ENCODE measurements at places on chromosomes 12 and 14. TPM values are rescaled to one million over a fixed set of nuclear protein-coding genes. Genes with fewer than 3 reads are reported as not detected.

Gene HOXC12
- 0.33 TPM for total RNA-seq

Gene RPGRIP1
- total RNA-seq = not detected

Gene CDC42BPB
- total RNA-seq = 73.0 TPM

DNA sequence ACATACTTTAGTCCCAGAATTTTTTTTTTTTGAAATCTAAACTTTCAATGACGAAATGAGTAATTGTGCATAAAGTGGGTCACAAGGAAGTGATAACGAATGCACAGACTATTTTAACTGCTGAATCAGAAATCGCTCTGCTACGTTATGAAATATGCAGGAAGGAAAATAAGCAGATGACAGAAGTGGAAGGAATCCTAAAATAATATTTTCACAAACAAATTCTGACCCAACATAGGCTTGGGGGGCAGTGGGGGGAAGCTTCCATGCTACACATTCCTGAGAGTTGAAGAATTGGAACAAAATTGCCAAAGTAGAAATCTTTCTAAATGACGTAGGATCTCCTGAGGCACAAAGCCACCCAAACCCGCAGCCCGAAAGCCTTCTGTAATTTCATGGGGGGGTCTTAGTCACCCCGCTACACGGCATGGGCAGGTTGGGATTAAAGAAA is 89.6 kb downstream of the ARF6 start:
- no peak for DNase-seq

- no peak for DNase-seq
Observed at GRCh38 chr14:90034156-90034555, 27.6 kb upstream of the KCNK13 start.

DNA sequence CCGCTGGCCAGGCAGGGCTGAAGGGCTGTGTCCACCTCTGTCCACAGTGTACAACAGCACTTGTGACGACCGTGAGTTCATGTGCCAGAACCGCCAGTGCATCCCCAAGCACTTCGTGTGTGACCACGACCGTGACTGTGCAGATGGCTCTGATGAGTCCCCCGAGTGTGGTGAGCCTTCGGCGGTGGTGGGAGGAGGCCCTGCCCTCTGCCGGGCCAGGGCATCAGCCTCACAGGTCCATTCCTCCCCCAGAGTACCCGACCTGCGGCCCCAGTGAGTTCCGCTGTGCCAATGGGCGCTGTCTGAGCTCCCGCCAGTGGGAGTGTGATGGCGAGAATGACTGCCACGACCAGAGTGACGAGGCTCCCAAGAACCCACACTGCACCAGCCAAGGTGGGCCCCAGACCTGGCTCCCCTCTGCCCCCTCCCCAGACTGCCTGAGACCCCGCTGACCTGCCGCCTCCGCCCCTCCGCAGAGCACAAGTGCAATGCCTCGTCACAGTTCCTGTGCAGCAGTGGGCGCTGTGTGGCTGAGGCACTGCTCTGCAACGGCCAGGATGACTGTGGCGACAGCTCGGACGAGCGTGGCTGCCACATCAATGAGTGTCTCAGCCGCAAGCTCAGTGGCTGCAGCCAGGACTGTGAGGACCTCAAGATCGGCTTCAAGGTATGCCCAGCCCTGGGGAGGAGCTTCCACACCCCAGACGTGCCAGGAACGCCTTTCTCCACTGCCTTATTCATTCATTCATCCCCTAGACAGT is 20.8 kb upstream of the NXPH4 start:
- DNase-seq = no peak

Gene GLT1D1
- total RNA-seq = not detected

DNA sequence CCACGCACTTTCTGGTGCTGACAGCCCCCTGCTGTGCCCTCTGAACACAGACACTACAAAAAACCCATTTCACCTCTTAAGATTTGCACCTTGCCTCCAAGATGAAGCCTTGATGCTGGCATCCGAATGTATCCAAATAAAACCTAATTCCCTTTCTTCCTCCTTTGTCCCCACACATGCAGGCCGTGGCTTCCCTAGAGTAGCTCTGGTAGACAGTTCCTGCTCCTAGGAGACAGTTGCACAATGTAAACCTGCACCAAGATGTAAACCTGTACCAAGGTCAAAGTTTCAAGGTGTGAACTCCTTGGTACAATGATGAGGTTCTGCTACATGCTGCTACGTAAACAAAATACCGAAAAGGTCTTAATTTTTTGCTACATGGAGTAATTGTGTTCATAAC is 625 bp upstream of the ABHD12B start:
- DNase-seq = no peak

Gene TMTC1
- total RNA-seq = 5.8 TPM

GRCh38 chr14:68574906-68575305 is 218.0 kb downstream of the ZFP36L1 start:
- DNase-seq = peak; percentile 12

DNA sequence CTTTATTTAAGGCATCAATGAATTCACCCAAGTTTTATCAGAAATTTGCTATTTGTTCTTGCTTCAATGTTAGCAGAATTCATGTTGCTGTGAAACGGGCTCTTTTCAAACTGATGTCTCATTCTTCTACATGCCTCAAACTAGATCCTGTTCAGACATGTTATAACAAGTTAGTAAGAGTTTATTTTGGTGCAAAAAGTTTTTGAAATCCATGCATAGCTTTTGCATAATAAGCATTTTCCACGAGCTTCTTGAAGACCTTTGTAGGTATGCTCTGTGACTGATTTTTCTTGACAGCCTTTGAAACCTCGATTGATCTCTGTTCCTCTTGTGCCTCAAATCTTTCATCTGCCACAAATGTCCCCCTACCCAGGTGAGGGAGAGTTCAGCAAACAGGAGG is 275.2 kb downstream of the FOXN3 start:
- no peak for DNase-seq

Gene CORO1C
- 179 TPM for total RNA-seq

Gene DGKA
- total RNA-seq = 41.5 TPM

DNA sequence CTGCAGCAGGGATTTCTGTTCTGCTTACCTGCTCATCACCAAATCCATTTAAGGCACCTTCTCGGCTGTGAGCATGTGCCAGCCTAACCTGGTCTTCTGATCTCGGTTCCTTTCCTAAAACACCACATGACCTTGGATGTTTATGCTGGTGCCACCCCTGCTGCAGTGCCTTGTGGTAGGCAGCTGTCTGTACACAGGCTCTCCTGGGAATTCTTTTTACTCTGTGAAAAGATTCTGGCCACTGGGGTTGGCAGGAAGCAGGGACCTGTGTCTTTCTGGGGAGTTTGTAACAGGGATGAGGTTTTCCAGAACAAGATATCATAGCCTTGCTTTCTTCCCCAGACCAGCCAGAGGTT is 10.4 kb upstream of the PLEKHG3 start:
- DNase-seq = no peak

Gene PLEKHD1
- total RNA-seq = 0.15 TPM

Gene CCDC196
- total RNA-seq = not detected

GRCh38 chr14:101242442-101243385 is 318.6 kb upstream of the DIO3 start:
- DNase-seq = no peak

DNA sequence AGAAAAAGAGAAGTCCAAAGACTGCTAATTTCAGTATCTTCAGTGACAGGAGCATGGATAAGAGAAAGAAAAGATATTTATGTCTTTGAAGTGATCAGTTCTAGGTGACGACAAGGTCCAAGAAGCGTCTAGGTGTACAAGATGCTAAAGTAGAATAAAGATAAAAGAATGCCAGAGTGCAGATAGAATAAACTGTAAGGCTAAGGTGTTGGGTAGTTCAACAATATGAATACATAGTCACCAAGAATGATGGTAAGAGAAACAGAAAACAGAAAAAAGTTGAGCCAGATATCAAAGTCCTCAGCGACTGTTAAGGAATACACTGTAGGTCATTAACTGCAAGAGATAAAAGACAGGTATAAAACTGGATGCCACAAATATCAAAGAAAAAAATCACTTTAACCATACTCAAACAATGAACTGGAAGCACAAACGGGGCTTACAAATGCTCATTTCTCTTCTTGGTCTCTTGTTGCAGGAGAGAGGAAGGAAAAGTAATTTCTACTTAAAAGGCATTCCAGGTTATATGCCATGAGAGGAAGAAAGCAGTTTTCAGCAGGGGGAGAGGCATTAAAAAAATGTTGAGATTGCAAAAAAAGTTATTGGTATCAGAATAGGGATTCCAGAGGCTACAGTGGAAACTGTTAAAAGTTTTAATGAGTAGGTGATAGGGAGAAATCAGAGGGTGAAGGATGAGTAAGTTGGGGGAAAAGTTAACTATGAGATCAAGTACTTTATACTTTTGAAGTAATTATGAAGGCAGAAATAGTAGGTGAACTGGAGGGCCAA is 121.5 kb downstream of the CEP83 start:
- no peak for DNase-seq

Gene CIDEB
- not detected for total RNA-seq

GRCh38 chr14:61876362-61877034 is 114.3 kb downstream of the SNAPC1 start:
- DNase-seq = no peak

Gene RD3L
- total RNA-seq = not detected

Gene PTPRO
- total RNA-seq = not detected

DNA sequence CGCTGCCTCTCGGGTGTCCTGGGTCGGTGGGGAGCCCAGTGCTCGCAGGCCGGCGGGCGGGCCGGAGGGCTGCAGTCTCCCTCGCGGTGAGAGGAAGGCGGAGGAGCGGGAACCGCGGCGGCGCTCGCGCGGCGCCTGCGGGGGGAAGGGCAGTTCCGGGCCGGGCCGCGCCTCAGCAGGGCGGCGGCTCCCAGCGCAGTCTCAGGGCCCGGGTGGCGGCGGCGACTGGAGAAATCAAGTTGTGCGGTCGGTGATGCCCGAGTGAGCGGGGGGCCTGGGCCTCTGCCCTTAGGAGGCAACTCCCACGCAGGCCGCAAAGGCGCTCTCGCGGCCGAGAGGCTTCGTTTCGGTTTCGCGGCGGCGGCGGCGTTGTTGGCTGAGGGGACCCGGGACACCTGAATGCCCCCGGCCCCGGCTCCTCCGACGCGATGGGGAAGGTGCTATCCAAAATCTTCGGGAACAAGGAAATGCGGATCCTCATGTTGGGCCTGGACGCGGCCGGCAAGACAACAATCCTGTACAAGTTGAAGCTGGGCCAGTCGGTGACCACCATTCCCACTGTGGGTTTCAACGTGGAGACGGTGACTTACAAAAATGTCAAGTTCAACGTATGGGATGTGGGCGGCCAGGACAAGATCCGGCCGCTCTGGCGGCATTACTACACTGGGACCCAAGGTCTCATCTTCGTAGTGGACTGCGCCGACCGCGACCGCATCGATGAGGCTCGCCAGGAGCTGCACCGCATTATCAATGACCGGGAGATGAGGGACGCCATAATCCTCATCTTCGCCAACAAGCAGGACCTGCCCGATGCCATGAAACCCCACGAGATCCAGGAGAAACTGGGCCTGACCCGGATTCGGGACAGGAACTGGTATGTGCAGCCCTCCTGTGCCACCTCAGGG is 679 bp downstream of the ARF6 start:
- DNase-seq = peak; percentile 36

- DNase-seq = no peak
Observed at GRCh38 chr12:18340186-18340585, 78.9 kb downstream of the PIK3C2G start.

Gene CCDC60
- total RNA-seq = not detected

- DNase-seq = no peak
Observed at GRCh38 chr14:106508216-106508615, 981.8 kb downstream of the TMEM121 start.

Gene PLCZ1
- not detected for total RNA-seq

GRCh38 chr12:116245189-116245588 is 32.3 kb downstream of the MED13L start:
- no peak for DNase-seq

- no peak for DNase-seq
Observed at GRCh38 chr12:131862994-131863710, 31.3 kb upstream of the ULK1 start.

DNA sequence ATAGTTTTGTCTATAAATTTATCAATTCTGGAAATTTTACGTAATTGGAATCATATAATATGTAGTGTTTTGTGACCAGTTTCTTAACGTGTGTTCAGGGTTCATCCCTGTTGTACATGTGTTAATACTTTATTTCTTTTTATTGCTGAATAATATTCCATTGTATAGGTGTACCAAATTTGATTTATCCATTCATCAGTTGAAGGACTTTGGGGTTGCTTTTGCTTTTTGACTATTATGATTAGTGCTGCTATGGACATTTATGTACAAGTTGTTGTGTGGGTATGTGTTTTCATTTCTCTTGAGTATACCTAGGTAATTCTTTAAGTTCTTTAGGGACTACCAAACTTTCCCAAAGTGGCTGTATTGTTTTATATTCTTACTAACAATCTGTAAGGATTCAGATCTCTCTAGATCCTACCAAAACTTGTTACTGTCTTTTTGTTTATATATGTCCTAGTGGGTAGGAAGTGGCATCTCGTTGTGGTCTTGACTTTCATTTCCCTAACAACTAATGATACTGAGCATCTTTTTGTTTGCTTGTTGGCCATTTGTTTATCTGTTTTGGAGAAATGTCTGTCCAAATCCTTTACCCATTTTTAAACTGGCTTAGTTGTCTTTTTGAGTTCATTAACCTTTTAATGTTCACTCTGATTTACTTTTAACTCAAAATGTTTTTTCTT is 14.9 kb downstream of the VRK1 start:
- DNase-seq = no peak

- no peak for DNase-seq
Observed at GRCh38 chr14:99383472-99384449, 96.9 kb downstream of the SETD3 start.

DNA sequence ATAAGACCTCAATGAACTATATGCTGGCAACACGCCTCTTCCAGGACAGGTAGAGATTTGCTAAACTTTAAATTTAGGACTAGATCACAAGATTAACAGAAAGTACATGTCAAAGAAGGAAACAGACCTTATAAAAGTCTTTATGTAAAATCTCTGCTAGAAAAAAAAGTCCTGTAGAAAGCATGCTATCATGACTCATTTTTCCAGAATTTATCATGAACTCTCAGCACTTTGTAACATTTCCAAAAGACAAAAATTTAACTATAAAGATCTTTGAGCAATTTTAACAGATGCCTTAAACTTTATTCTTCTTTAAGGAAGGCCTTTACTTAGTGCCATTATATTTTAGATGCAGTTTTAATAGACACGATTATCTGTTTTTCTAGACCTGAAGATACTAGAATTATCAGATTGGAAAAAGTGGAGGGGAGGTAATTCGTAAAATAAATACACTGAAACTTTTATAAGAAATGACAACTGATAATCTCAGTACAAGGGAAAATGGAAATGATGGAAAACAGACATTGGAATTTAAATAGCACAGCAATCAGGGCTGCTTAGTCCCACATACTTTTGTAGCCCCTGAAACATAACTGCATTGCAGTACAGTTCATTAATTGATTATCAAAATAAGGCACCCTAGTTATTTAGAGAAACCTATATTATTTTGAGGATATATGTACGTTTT is 92.0 kb downstream of the TTLL5 start:
- no peak for DNase-seq

GRCh38 chr12:13805041-13805440 is 176.4 kb downstream of the GRIN2B start:
- no peak for DNase-seq

- no peak for DNase-seq
Observed at GRCh38 chr12:109673884-109674283, 39.7 kb upstream of the FAM222A start.

Gene NPAS3
- 1.2 TPM for total RNA-seq

GRCh38 chr14:65082930-65083329 is 19.4 kb downstream of the MAX start:
- no peak for DNase-seq
